ENCODE measurements at places on chromosomes 11 and 22. TPM values are rescaled to one million over a fixed set of nuclear protein-coding genes. Genes with fewer than 3 reads are reported as not detected.
A peak's percentile ranks its signal among the peaks of the same experiment; 100 is the strongest.

- DNase-seq = no peak
These were observed 463.0 kb downstream of the NTM start for GRCh38 chr11:131833366-131833765.

Gene KRTAP5-11
- not detected for total RNA-seq

GRCh38 chr11:46327829-46328228 is 19.4 kb upstream of the DGKZ start:
- DNase-seq = no peak

Gene GGA1
- total RNA-seq = 26.6 TPM

DNA sequence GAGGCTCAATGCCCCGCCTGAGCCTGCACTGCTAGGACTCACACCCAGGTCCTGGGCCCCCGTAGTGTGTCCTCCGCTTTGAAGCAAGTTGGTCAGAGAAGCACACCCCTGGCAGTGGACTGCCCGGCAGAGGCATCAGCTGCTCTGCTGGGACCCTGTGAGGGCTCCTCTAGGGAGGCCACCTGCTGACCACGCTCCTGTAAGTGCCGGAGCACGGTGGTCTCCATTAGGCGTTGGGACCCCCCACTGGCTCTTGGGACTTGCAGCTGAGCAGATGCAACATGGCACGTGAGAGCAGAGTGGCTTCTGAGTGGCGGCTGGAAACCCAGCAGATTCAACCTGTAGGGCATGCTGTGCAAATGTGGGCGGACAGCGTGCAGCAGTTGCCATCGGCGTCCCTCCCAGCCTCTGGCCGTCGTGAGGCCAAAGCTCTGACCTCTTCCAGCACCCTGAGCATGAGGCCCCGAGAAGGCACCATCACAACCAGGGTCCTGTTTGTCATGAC is 16.9 kb downstream of the MRGPRG start:
- no peak for DNase-seq

GRCh38 chr22:25404928-25405816 is 159.3 kb upstream of the GRK3 start:
- peak; percentile 86 for DNase-seq

Gene FGF4
- not detected for total RNA-seq

GRCh38 chr11:65537296-65537597 is 12.4 kb downstream of the SCYL1 start:
- no peak for DNase-seq

DNA sequence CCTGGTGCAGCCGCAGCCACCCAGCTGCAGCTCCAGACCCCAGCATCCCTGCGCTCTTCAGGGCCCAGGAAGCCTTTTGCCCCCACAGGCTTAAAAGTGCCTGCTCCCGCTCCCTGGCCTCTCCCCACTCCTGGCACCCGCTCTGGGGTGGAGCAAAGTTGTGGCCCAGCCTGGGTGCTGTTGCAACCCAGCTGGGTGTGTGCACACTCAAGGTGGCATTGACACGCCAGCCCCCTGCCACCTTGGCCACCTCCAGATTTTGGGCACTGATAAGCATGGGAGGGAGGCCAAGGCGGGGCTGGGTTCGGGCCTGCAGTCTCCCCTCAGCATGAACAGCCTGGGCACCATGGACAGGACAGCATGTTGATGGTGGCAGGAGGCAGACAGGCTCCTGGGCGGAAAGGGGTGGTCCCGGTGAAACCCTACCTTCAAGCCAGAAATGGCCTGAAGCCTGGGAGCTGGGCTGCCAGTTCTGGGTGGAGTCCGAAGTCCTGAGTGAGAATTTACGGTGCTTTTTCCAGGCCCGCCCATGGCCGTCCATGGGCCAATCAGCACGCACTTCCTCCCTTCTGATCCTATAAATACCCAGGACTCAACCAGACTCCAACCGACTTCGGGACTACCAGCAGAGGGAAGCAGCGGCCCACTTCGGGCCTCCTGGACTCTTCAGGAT is 23.6 kb upstream of the RNASEH2C start:
- no peak for DNase-seq

DNA sequence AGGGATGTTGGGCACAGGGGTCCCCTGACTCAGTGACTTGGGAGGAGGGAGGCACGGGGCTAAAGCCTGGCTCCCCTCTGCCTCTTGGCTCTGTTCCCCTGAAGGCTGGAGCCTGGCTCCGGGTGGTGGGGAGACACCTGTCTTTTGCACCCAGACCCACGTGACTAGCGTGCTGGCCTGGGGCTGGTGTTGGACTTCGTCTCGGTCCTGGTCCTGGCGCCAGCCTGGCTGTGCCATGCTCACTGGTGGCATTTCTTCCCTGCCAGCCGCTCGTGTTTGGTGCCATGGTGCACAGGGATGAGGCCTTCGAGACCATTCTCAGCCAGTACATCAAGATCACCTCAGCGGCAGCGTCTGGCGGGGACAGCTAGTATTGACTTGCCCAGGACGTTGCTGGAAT is 56.7 kb downstream of the GRAMD4 start:
- no peak for DNase-seq

DNA sequence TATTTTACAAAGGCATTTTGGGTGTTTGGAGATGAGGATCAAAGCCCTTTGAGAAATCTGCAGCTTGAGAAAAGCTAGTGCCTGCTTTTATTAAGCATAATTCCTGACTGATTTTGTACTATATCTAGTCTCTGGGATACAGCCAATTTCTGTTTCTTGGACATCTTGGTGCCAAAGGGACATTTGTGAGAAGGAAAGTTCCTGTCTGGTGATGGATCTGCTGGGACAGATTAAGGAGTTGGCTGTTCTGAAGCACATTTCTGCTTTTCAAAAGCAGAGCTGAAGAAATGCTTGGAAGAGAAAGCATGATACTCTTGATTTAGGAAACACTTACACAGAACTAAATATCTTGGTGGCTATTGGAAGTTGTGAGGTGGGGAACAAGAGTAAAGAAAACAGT is 254.6 kb upstream of the CCDC90B start:
- no peak for DNase-seq

Gene PDGFB
- total RNA-seq = 17.5 TPM

- no peak for DNase-seq
These were observed 39.2 kb upstream of the SLC36A4 start for GRCh38 chr11:93236741-93237675.

GRCh38 chr11:119389611-119390254 is 8.2 kb upstream of the USP2 start:
- DNase-seq = no peak

- DNase-seq = no peak
These were observed 76.7 kb upstream of the BLID start for GRCh38 chr11:122192634-122193255.

Gene FAM111B
- 0.92 TPM for total RNA-seq

Data from left cardiac atrium (tissue), 4 donors.